ENCODE measurements at places on chromosomes 4 and X.

- DNase-seq, result no peak
Observed at GRCh38 chrX:103613362-103613890, 5.7 kb downstream of the TCEAL3 start.

GRCh38 chr4:73613130-73613529 is 7.1 kb downstream of the RASSF6 start:
- no peak for DNase-seq

DNA sequence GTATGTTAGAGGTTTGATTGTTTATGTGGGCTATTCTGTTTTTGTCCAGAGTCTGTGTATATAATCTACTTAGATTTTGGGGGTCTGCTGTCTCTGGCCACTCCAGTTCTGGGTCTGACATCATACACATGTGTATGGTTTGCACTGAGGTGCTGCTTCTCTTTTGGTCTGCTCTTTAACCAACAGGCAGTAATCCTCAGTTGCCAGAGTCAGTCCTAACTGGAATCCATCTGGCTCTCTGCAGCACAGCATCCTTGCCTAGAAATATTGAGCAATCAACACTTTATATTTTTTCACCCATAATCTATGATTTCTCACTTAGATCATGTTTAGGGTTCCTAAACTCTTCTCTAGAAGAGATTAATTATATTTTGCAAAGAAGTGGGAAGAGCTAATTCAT is 98.3 kb upstream of the SFRP2 start:
- no peak for DNase-seq

GRCh38 chrX:117138070-117138469 is 675.3 kb upstream of the CT83 start:
- DNase-seq, result no peak

GRCh38 chr4:53804719-53805118 is 213.4 kb upstream of the LNX1 start:
- DNase-seq, result no peak

DNA sequence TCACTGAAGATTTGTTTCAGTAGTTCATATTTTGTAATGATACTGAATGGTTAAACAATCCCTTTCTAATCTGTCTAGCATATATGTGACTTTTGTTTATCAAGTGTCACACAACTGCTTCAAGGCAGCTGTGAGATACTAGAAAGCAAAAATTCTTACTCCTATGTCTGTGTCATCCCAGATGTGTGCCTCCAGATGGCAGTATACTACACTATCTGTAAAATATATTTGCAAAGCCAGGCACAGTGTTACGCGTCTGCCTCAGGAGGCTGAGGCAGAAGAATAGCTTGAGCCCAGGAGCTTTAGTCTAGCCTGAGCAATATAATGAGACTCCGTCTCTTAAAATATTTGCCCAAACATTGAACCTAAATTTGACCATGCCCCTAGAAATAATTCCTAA is 4.0 kb downstream of the NUDT10 start:
- no peak for DNase-seq

DNA sequence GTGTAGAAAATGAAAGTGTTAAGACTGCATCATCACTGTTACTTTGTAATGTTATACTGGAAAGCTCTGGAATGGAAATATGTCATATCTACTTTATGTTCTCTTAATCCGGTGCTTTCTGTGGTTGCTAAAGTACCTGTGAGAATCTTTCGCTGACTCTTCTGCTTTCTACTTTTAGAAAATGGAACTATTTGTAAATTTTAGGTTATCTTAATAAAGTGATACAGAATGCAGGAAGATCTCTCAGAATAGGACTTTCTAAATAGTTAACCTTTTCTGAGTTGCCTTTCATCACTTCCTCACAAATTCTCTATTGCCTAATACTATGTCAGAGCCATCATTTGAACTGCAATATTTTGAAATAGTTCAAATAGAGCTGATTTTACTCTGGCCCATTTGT is 69.3 kb downstream of the BMP2K start:
- DNase-seq, result no peak

- DNase-seq, result no peak
Observed at GRCh38 chr4:40280586-40280985, 54.5 kb upstream of the CHRNA9 start.

GRCh38 chrX:125709532-125709931 is 389.9 kb downstream of the TEX13C start:
- no peak for DNase-seq

GRCh38 chr4:123484291-123484926 is 87.8 kb downstream of the SPRY1 start:
- DNase-seq, result no peak

- DNase-seq, result no peak
Observed at GRCh38 chrX:143570782-143571181, 53.5 kb upstream of the SPANXN3 start.

GRCh38 chrX:84108584-84108983 is 79.4 kb downstream of the RPS6KA6 start:
- no peak for DNase-seq

GRCh38 chr4:7132730-7133582 is 59.4 kb upstream of the SORCS2 start:
- DNase-seq, result no peak

DNA sequence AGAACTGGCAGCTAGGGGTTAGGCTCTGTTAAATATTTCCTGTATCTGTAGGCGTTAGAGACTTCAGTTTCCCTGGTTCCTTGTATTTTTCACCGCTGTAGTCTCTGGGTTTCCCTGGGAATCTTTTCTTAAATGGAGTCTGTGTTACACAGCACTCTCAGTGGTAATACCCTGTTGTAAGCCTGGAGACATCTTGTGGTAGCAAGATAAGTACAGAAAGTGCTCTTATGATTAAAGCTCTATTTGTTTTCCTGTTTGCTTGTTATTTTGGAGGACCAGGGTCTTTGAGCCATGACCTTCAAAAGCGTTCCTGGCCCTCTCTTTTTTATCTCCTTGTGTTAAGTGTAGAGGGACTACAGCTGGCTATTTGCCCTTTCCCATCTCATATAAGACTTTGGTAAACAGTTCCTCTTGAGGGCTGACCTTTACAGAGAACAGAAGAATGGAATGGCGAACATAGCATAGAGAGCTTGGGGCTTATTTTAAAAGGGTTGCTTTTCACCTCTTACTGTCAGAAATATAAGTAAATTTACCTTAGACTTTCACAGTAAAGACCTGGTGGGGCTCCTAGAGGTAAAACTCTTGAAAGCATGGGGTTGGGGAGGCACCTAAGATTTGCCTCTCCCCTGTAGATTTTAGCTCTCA is 782.5 kb downstream of the FAT4 start:
- no peak for DNase-seq

- no peak for DNase-seq
Observed at GRCh38 chrX:39760930-39761329, 336.8 kb downstream of the BCOR start.

DNA sequence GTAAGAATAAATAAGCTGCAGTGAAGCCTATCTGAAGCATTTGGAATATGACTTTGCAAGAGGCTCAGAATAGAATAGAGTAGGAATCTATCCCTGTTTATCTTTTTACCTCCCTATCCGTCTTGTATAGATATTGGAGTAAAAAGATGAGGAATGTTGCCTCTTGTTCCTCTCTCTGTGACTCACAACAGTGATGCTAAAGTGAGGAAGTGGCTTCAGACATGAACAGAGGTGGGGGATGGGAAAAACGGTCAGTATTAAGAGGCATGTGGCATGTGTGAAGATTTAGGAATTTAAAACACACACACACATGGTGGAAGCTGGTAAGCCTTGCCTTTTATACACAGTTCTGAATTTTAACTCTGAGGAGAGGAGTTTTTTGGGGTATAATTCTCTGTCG is 3.8 kb upstream of the DCAF4L1 start:
- no peak for DNase-seq

- no peak for DNase-seq
Observed at GRCh38 chrX:15567886-15568616, 32.7 kb downstream of the ACE2 start.

DNA sequence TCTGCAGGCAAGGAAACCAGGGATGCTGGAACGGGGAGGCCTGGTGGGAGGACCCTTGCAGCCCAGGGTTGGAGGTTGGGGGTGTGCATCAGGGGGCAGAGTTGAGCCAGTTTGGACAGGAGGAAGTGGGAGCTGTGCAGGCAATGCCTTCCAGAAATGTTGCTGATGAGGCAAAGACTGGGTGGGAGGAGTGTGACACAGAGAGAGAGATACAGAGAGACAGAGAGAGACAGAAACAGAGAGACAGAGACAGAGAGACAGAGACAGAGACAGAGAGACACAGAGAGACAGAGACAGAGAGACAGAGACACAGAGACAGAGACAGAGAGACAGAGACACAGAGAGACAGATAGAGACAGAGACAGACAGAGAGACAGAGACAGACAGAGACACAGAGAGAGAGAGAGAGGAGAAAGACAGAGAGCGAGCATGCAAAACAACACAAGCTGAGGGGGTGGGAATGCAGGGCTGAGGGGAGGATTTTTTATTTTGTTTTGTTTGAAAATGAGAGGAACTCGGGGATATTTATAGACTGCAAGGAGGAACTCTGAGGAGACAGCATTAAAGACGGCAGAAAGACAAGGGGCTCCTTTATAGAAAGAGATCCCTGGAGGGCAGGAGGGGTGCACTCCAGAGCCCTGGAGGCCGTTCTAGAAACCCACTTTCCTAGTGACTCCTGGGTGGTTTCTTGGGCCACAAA is 1.9 kb upstream of the HAUS3 start:
- no peak for DNase-seq

DNA sequence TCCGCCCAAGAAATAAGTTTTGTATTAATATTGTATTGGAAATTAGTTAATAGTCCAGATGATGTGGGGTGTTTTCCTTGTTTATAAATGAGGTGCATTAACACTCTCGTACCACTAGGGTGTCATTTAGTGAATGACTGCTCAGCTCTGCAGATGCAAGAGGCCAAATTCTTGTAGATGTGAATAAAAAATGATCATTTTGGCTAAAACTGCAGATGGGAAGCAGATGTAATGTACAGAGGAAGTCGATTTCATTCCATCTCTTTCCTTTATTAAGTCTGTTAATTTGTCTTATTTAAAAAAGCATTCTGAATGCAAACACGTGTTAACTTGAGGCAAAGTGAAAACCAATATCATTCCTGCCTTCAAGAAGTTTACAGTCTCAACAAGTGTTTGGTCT is 108.1 kb downstream of the DHX15 start:
- DNase-seq, result no peak

GRCh38 chrX:123357941-123358340 is 173.9 kb downstream of the GRIA3 start:
- DNase-seq, result no peak

DNA sequence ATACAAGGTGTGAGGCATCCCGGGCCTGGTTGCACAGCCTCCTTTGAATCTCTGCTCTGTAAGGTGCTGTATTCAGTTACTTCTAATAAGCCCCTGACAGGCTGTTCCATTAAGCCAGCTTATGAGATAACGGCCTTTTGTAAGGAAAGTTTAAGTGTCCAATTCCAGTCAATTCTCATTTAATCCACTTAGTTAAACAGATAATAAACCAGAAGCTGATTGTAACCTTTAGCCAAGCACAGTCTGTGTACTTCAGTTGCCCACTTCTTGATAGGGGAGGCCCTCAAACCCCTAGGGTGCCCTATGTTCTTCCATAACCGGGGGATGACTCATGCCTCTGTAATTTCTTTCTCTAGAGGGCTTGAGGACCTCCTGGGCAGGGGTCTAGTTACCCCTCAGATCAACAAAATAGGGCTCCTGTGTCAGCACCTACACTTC is 63.4 kb downstream of the RASL11B start:
- DNase-seq, result no peak

GRCh38 chr4:108834835-108835384 is 72.1 kb upstream of the ETNPPL start:
- DNase-seq, result no peak

DNA sequence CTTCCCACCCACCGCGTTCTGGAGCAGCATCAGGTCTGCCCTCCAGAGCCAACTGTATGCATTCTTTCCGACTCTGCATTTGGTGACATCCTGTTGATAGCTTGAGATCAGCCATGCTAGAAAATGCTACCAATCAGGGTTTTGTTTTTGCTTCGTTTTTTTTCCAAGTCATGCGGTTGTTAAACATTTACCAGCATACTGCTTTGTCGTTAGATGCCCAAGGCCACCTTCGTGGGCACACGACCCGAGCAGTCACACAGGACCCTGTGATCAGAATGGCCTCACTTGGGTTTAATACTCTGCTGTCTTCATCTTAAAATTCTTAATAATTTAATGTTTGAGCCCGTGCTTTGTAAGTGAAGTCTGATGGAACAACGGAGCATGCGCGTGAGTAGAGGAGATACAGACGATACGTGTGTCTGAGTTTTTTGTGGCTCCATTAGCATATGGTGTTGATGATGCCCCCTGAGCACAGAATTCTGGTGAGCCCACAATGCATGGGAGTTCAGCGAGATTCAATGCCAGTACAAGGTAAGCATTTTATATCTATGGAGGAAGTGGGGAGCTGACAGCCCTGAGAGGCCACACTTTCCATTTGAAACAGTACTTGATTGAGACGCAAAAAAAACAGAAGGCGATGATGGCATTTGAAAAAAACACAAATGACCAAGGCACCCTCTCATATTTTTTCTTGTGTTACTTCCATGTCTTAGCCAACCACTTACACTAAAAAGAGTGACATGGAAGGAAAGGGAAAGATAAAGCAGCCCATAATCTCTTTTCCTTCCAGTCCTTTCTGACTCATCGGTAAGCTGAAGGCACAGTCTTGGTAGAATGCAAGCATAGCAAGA is 323.6 kb downstream of the BCOR start:
- DNase-seq, result no peak

DNA sequence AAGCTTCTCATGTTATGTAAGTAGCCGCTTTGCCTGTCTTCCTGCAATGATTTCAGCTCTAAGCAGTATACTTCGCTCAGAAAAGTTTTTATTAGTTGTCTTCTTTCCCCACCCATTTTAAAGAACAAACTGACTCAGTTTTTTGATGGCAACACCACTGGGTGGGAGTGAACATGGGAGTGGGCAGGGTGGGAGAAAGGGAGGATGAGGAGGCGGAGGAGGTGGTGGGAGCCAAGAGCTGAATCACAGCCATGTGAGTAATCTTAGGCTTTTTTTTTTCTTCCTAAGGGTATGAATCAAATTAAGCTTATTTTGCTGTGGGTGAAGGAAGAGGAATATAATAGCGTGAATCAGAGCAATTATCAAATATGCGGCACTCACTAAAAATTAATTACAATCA is 574.3 kb upstream of the DIPK2B start:
- no peak for DNase-seq

- no peak for DNase-seq
Observed at GRCh38 chrX:41909068-41909467, 14.3 kb downstream of the CASK start.

DNA sequence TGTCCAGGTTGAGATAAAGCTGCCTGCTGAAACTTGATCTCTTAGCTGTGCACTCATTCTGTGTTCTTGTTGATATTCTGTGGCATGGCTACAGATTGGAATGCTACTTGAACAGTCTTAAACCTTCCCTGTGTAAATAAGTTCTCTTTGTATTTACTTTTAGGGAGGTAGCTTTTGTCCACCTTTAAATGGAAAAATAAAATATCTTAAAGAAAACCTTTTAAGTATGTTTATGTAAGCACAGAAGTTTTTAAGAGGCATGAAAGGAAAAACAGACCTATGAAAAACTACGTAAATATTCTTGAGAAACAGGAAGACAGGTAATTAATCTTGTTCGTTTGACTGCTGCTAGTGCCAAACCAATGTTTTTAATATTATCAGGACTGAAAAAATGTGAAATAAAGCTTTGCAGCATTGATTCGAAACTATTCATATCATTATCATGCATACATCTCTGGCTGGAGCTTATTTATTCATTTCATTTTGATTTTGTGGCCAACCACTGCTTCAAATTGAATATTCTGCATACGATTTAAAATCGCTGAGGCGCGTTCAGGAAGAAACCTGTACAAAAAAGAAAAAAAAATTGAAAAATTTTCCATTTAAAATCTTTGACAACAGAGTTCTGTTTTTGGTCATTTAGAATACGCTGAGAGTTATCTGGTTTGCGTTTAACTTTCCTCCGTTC is 17.8 kb downstream of the HSD17B13 start:
- no peak for DNase-seq

GRCh38 chrX:3426552-3426951 is 80.1 kb upstream of the MXRA5 start:
- DNase-seq, result no peak

Measured in stimulated activated CD8-positive, alpha-beta memory T cell treated with anti-CD3 and anti-CD28 coated beads, Interleukin-4, amount 100 ng/mL, for 4 hours (primary cell).